ENCODE measurements at places on chromosomes 3 and 15. TPM values are rescaled to one million over a fixed set of nuclear protein-coding genes. Genes with fewer than 3 reads are reported as not detected.

Gene ARPIN
- 14.8 TPM for total RNA-seq

Gene PLIN1
- total RNA-seq: 0.15 TPM

Gene TMCC1
- 3.4 TPM for total RNA-seq

Gene PHLDB2
- 18.0 TPM for total RNA-seq

Gene PLAAT1
- total RNA-seq: not detected

Gene SCN5A
- 0.34 TPM for total RNA-seq

Gene CLDN18
- not detected for total RNA-seq

Gene DCLK3
- total RNA-seq: not detected
